ENCODE measurements at places on chromosomes 7 and 10.

- DNase-seq = no peak
Observed at GRCh38 chr7:12719981-12720865, 32.8 kb downstream of the ARL4A start.

- DNase-seq = no peak
Observed at GRCh38 chr10:130739757-130740145, 571.8 kb downstream of the TCERG1L start.

- DNase-seq = no peak
Observed at GRCh38 chr10:28463141-28463540, 69.8 kb upstream of the WAC start.

DNA sequence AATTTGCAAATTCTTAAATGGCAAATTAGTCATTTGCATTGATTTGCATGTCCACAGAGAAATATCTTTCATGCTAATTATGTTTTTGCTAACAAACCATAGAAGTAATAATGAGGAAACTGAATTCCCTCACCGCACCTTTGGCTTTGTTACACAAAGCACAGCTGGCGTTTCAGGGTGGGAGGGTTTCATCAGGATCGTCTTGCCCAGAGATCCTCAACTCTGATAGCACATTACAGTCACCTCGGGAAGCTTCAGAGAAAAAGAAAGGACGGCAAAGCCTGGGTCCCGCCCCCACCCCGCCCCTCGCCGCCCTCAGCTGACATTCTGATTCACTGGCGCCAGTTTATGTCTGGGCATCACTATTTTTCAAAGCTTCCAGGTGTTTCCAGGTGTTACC is 119.4 kb downstream of the PTPRN2 start:
- DNase-seq = no peak

GRCh38 chr7:17523813-17524739 is 225.6 kb downstream of the AHR start:
- no peak for DNase-seq

GRCh38 chr10:120632047-120632446 is 175.0 kb downstream of the PLPP4 start:
- DNase-seq = no peak

- DNase-seq = no peak
Observed at GRCh38 chr10:33791272-33791660, 456.8 kb upstream of the NRP1 start.

- no peak for DNase-seq
Observed at GRCh38 chr7:51223505-51223904, 93.1 kb downstream of the COBL start.

GRCh38 chr10:11018432-11018841 is 765 bp downstream of the CELF2 start:
- DNase-seq = no peak

DNA sequence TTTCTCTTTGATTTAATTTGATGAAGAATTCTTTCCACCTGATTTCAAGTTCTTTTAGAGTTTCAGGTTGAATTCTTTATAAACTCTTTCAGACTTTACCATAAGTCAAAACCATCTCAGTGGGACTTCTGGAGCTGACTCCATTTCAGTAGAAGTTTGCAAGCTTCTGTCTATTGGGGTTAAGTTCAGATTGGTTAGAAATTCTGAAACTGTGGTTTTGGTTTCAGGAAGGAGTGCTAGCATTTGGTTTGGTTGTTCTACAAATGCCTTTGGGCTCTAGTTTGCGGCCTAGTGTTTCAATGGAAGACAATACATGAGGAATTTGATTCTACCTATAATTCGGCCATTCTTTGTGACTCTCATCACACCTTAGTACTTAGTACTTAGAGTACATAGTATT is 176.8 kb upstream of the RHOBTB1 start:
- peak; percentile 4 for DNase-seq

DNA sequence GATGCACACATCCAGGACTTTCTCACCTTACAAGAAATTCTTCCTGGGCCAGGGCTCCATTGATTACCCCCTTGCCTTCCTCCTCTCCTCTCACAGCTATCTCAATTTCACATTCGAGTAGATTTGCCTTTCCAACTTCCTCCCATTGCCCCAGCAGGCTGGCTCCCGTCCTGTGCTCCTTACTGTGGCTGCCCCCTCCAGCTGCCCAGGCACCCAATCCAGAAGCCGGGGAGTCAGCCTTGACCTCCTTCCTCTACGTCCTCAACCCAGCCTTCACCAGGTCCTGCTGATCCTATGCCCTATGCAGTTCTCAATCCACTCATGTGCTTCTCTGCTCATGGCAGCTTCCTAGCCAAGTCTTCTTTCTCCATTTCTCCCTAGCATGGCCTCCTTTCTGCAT is 85.7 kb upstream of the GPR26 start:
- DNase-seq = no peak

DNA sequence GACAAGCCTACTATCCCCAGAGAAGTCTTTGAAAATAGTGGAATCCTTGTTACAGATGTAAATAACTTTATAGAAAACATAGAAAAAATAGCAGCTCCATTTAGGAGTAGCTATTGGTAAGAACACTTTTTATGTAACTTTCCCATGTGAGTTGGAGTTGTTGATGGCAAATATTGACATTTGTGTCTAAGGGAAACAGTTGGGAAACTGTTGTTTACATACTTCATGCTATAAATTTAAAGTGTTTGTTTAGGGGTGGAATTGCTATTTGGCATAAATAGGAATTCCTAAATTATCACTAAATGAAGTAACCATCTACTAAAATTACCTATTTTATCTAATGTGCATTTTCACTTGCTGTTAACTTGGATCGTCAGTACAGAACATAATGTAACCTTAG is 50.7 kb downstream of the GDI2 start:
- DNase-seq = no peak

- no peak for DNase-seq
Observed at GRCh38 chr7:31729195-31729804, 42.3 kb downstream of the PPP1R17 start.

DNA sequence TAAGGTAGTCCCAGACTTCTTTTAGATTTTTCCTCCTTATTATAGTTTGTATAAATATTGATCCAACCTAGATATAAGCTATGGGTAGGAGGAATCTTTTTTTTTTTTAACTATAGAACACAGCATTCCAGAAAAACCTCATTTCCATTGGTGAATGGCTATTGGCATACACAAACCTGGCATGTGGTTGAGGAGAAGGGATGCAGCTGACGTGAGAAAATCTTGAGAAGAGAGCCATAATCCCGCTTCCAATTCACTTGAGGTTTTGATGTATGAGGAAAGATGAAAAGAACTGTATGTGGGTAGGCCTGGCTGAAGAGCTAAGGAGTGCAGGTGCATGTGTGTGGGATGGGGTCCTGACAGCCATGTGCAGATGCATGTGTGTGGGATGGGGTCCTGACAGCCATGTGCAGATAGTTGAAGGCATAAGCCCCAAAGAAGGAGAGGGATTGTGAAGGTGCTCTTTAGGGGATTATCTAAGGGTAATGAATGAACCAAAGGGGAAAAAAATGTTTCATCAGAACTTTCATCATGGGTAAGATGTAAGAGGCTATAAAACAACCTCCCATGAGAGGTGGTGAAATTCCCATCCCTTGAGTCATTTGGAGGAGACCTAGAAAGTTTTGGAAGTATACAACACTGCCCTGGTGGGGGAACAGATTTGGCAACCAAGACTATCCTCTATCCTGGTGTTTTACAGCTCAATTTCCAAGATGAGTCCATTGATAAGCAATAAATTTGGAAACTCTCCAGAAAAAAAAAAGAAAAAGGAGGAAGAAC is 3.8 kb upstream of the PKD2L1 start:
- no peak for DNase-seq

- no peak for DNase-seq
Observed at GRCh38 chr7:38465956-38466355, 165.2 kb downstream of the AMPH start.

DNA sequence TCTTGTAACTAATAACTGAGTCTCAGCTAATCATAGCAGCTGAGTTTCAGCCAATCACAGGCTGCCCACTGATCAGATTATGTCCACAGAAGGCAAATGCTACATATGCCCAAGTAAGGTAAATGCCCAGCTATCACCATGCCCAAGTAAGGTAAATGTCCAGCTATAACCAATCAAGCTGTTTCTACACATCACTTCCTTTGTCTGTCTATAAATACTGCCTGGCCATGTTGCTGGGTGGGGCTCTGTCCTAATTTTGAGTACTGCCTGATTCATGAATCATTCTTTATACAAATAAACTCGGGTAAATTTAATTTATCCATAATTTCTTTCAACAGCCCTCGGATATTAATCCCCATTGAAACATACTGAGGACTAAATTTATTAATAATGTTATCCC is 312.4 kb downstream of the CACNA2D1 start:
- no peak for DNase-seq

DNA sequence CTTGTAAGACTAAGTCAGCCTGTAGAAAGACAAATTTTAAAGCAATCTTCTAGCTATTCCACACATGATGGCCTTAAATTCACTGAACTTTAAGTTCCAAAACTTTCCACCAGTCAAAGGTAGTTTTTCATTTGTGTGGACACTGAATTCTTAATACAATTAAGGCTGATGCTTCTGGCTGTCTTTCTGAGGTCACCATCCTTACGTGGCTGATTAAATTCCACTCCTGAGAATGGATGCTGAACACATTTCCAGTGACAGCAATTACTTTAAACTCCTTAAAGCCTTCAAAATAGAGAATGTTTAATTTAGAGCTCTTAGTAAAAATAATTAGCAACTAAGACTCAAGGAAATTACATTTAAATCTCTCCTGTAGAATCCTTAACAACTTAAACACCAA is 142.6 kb upstream of the COL1A2 start:
- DNase-seq = no peak

GRCh38 chr7:137110535-137110934 is 233.0 kb downstream of the PTN start:
- DNase-seq = no peak

DNA sequence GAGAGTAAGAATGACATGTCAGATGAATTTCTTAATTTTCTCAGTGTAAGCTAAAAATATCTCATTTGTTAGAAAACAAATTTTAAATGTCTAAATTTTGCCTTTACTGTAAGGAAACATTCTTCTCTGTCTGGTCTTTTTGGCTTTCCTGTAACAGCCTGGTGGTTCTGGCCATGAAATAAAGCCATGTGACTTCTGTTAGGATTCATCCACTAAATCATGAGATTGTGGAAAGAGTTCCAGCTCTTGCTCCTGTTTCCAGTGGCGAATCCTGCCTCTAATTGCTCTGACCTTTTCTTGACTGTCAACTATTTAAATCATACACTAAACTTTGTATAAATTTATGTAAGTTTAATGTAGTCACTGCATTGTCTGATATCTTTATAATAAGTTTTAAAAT is 398.5 kb upstream of the AKR1E2 start:
- no peak for DNase-seq

DNA sequence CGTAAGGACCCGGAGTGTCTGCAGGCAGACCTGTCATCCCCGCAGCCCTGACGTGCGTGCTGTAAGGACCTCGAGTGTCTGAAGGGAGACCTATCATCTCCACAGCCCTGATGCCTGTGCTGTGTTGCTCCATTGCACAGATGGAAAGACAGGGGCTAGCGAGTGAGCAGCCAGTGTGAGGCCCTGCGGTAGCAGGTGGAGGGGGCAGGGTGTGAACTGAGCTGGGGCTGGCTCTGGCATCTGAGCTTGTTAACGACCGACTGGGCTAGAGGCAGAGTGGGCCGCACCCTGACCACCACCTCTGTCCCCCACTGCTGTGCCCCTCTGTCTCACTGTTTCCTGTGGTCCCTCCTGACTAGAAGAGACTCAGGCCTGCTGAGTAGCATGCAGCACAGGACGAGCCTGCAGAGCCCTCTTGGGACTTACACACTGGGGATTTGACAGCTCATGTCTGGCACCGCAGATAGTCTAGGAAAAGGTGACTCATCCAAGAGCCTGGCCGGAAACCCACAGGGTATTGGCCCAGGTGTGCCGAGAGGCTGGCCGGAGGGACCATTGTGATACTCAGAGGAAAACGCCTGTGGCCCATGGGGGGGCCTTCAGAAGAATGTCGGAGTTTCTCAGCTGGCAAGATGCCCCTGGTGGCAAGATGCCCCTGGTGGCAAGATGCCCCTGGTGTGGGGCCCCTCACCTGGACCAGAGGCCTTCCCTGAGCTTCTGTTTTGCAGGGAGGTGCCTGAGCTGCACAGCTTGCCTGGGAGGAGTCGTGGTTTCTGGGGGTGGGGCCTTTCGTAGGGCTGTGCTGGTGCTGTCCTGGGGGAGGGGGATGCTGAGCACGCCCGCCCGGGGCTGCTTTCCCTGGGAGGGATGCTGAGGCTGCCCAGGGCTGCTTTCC is 34.3 kb downstream of the INPP5A start:
- peak; percentile 83 for DNase-seq

GRCh38 chr7:157399086-157399687 is 62.4 kb downstream of the DNAJB6 start:
- DNase-seq = no peak

- DNase-seq = no peak
Observed at GRCh38 chr10:130459011-130459410, 322.8 kb downstream of the GLRX3 start.

DNA sequence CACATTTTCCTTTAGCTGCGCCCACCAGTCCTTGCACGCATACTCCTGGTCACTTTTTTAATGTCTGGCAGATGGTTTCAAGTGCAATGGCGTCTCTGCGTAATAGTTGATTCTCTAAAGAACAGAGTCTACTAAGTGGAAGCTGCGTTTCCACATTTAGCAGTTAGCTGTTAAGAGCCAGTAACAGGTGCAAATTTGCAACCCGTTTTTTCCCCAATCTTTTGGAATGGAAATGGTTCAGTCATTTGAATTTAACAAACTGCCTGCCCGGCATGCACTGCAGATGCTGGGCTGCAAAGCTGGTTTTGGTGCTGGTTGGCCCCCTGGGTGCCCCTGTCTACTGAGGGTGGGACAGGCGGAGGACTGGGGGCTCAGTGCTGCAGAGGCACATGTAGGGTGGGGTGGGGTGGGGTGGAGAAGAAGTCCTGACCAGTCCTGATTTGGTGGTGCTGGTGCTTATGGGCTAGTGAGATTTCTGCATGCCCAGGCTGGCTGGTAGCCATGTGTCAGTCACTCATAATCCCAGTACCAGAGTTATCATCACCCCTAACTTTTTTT is 43.9 kb downstream of the CUX1 start:
- no peak for DNase-seq

GRCh38 chr7:30914596-30914995 is 2.9 kb downstream of the AQP1 start:
- no peak for DNase-seq

DNA sequence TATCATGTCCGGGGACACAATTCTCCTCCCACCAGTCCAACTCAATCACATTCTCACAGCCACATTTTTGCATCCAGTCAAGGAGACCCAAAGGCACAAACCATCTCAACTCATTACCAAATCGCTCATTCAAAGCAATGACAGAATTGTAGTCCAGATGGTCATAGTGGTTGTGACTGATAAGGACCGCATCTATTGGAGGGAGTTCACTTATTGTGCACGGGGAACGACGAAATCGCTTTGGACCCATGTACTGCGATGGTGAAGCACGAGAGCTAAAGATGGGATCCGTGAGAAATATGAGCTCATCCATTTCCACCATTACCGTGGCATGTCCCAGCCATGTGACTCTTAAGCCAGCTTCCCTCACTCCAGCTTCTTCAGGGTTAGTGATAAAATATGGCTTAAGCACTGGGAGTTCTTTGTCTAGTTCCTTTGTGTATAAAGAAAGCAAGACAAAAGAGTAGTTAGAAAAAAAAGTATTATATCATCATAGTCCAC is 29.1 kb downstream of the NAPEPLD start:
- DNase-seq = no peak
